ENCODE measurements at places on chromosomes 6 and 20.

DNA sequence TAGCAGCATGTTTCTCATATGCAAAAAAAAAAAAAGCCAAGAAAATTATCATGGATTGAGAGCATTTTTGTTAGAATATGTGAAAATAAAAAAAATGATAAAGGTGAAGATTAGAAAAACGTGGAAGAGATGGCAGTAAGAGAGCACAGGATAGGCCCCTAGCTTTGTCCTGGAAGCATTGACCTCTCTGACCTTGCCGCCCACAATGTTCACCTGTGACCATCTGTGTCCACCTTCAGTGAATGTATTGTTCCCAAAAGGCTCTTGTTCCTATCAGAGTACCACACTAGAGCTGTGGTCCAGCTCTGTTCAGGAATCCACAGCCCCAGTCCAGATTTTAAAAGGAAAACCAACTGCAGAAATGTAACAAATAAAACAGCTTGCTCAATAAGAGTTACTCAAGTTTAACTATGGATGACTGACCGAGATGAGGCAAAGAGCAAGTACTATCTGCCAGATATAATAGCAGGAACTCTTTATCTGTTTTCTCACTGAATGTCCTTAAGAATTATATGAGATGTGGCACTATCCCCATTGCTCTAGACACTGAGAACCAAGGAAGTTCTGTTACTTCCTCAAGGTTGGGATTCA, 287.7 kb upstream of the STXBP5 start:
- DNase-seq: no peak

- peak; percentile 73 for DNase-seq
Observed at GRCh38 chr6:41730531-41731436, 4.6 kb downstream of the TFEB start.

- DNase-seq: no peak
Observed at GRCh38 chr6:94785514-94785913, 791.8 kb upstream of the MANEA start.

DNA sequence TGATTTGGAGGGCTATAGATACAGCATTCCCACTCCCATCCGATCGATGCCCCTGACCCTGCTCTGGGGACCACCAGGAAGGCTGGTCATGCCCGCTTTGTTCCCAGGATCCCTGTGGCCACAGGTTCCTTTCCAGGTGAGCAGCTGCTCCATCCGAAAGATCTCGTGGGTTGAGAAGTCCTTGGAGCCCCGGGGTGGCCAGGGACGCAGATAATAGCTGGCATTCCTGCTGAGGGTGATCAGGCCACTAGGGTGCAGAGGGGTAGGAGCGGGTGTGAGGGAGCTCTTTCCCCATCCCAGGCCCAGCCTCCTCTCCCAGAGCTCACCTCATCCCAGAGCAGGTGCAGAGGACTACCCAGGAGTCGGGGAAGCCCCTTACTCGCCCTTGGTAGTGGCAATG, 7.4 kb downstream of the ADAM33 start:
- DNase-seq: no peak

DNA sequence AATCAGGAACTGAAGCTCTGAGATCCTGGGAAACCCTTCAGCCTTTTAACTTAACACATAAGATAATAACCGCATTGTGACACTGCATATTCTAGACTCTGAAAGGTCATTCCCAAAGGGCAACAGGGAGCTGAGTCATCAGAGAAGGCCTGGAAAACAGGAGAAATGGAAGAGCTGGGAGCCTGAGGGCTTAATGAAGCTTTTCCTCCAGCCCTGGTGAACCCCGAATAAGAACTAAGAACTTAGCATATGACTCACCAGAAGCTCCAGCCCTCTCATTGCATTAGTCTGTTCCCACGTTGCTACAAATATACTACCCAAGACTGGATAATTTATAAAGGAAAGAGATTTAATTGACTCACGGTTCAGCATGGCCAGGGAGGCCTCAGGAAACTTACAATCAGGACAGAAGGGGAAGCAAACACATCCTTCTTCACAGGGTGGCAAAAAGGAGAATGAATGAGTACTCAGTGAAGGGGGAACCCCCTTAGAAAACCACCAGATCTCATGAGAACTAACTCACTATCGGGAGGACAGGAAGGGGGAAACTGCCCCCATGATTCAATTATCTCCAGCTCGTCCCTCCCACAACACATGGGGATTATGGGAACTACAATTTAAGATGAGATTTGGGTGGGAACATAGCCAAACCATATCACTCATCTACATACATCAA, 648.5 kb downstream of the TFAP2A start:
- no peak for DNase-seq

GRCh38 chr6:52325695-52326471, 36.1 kb upstream of the PAQR8 start:
- DNase-seq: no peak

- no peak for DNase-seq
Observed at GRCh38 chr20:4808872-4809271, 87.2 kb downstream of the PRND start.

Data from SK-N-DZ (cell line).